T follicular helper cell (primary cell): ENCODE measurements at places on chromosomes 1 and 21.
A peak's percentile ranks its signal among the peaks of the same experiment; 100 is the strongest.

- DNase-seq: no peak
These were observed 138.3 kb upstream of the ZBTB40 start for GRCh38 chr1:22313321-22313720.

GRCh38 chr1:38173848-38174247 is 127.3 kb upstream of the POU3F1 start:
- DNase-seq: no peak

DNA sequence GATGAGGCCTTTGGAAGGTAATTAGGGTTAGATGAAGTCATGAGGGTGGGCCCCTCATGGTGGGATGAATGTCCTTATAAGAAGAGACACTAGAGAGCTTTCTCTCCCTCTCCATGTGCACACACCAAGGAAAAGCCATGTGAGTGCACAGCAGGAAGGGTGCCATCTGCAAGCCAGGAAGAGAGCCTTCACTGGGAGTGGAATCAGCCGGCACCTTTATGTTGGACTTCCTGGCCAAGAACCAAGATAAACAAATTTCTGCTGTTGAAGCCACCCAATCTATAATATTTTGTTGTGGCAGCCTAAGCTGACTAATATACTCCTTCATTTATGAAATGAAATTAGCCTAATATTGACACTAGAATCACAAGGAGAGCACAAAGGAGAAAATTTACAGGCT is 38.2 kb upstream of the PKP1 start:
- DNase-seq: no peak

DNA sequence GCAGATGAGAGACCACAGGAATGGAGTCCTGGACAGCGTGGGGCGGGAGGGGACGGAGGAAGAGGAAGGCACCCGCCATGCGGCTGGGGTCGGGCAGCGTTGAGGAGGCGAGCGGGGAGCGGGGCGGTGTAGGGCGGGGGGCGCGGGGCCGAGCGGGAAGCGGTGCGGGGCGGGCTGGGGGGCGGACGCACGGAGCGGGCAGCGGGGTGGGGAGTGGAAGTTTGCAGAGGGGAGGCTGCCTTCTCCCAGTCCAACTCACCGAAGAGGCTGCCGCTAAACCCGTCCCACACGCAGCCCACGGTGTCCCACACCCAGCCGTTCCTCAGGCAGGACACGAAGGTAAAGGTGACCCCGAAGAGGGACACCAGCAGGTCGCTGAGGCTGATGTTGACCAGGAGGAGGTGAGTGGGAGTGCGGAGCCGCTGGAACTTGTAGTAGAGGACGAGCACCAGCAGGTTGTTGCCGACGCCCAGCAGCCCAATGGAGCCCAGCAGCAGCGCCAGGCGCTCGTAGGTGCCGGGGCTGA is 483 bp downstream of the CHML start:
- peak; percentile 5 for DNase-seq

- DNase-seq: no peak
These were observed 56.7 kb upstream of the GFI1 start for GRCh38 chr1:92543131-92544055.
